ENCODE measurements at places on chromosomes 12 and 14.

DNA sequence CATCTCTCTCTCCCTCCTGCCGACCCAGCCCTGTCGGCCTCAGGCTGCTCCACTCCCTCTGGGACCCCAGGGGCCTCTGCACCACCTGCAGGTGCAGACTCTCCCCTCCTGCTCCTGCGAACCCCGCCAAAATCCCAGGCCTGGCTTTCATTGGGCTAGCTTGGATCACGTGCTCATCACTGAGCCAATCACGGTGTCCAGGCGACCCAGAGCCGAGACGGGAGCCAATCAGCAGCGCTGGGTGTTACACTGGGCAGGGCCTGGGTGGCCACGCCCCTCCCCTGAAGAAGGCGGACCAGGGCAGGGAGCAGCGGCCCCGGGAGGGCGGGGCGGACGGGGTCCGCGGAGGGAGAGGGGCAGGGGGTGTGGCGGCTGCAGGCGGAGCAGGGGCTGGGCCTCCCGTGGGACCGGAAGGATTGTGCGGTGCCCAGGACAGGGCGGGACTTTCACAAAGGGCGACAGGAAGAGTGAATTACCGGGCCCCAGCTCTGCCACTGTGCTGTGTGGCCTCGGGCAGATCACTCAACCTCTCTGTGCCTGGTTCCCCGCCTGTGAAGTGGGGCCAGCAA is 66.6 kb upstream of the FBRSL1 start:
- DNase-seq = no peak

GRCh38 chr14:79044894-79045624 is 874.9 kb downstream of the NRXN3 start:
- no peak for DNase-seq

- no peak for DNase-seq
These were observed 78.1 kb downstream of the ABCD2 start for GRCh38 chr12:39541471-39541870.

DNA sequence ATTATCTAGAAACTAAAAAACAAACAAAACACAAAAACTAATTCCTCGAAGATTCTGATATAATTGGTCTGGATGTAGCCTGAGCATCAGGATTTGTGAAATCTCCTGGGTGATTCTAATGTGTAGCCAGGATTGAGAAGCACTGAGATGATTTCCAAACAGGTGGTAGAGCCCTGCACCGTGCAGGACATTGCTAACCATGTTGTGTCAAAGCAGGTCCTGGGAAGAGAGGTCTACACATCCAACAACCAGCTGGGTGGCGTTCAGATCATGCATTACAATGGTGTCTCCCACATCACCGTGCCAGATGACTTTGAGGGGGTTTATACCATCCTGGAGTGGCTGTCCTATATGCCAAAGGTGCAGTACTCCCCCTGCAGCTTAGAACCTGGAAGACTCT is 56.3 kb downstream of the FOXN4 start:
- no peak for DNase-seq

- no peak for DNase-seq
These were observed 15.7 kb downstream of the SLC38A2 start for GRCh38 chr12:46356655-46357437.

Data from CD4-positive, alpha-beta T cell treated with Interleukin-17A for 4 hours (primary cell).